Muscle of back (tissue), 13 donors: ENCODE measurements at places on chromosomes 13 and 19.

DNA sequence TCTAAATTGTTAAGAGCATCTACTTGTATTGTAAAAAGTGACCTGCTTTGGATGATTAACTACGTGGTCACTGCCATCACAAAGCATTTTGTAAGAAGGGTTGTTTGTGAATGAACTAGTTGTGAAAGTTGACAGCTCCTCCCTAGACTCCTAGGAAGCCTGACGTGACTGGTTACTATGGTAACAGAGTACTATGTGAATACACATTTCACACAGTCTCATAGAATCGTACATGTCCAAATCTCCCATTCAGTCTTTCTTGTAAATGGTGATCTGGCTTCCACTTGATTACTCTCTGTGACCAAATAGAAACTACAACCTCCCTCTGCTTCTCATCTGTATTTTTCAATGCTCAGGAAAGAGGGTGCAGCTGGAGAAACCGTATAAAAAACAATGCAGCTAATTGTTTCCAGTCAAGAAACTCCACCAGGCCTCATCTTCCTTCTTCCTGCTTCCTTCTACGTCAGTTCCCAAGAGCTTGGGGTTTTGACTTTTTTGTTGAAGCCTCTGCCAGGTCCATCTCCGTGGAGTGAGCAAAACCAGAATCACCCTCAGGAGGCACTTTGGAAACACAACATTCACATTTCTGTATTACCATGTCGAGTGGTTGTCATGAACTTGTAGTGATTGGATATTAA is 83.4 kb downstream of the GPC6 start:
- no peak for DNase-seq

DNA sequence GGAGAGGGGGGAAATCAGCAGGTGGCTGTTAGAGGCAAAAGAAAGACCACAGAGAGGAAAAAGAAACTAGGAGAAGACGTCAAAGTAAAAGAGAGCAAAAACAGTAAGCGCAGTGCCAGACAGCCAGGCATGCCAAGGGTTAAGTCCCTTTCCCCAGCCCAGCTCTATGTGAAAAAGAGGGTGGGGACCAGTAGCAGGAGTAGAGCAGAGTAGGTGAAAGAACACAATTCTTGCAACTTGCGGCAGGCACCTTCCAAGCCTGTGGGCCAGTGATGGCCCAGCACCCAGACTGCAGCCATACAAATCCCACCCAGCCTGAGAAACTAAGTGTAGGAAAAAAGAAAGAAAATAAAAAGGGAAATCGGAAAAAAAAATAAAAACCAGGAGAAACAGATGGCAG is 64.2 kb upstream of the ZNF85 start:
- no peak for DNase-seq

DNA sequence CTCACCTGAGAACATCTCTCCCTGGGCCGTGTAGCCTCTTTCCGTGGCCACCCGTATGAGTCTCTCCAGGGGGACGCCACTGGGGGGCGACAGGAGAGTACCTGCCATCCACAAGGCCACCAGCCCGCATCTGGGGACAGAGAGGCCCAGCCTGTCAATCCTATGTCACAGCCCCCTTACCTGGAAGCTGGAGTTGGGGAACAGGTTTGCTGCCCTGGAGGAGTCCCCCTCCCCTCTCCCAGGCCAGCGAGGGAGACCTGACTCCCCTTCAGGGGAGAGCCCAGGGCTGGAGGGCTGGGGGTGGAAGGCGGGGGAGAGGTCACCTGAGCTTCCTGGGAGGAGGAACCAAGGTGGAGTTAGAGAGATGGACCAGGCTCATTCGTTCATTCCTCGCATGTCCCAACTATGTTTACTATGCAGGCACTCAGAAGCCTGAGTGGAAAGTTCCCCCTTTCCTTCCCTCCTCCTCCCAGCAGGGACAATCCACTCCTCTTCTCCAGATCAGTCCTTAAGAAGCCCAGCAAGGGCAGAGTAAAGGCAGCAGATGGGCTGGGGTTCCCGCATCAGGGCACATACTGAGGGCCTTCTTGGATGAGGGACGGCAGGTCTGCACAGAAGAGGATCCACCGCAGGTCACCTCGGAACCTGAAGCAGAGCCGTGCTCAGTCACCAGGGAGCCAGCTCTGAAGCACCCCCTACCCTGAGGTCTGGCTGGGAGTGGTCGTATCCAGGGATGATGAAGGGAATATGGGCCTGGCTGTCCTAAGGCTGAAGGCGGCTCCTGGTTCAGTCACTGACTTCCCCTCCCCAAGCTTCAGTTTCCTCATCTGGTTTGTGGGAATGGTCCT is 5.5 kb downstream of the ACTMAP start:
- DNase-seq = no peak

GRCh38 chr13:97141097-97141496 is 81.0 kb upstream of the MBNL2 start:
- DNase-seq = no peak

- DNase-seq = no peak
Observed at GRCh38 chr13:106513025-106513983, 22.2 kb downstream of the EFNB2 start.

DNA sequence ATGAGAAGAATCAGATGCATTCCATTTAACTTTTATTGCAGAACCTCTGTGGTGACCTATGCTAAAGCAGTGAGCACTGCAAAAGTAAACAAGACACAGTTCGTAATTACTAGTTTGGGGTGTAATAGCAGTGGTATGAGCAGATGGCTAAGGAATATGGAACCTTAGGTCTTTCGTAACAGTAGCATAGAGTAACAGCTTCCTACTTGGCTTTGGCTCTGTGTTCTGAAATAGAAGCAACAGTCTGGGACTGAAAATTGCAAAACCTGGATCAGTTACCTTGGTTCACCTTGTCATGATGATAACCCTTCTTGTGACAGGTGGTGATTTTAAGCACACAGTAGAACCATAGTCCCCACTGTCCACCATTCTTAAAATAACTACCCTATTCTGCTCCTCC is 303.4 kb downstream of the GPC6 start:
- no peak for DNase-seq

- DNase-seq = no peak
Observed at GRCh38 chr13:33871207-33872004, 53.5 kb downstream of the RFC3 start.

- DNase-seq = no peak
Observed at GRCh38 chr19:28869459-28869858, 343.5 kb downstream of the UQCRFS1 start.

DNA sequence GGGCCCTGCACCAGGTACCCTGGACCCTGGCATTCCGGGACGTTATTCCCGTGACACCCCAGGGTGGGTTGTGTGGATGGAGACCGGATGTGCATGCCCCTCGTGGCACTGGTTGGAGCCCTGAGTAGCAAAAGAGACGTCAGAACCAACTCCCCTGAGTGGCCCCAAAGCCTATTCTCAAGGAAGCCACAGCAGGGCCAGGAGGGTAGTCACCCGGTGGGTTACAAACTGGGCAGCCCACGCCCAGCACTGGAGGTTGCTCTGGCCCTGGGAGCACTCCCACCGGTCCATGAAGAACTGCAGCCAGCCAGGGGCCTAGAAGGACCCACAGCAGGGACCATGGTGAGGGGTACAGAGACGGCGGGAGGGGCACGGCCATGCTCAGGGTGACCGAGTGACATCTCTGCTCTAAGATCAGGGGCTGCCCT is 7.5 kb downstream of the KLF16 start:
- DNase-seq = no peak

DNA sequence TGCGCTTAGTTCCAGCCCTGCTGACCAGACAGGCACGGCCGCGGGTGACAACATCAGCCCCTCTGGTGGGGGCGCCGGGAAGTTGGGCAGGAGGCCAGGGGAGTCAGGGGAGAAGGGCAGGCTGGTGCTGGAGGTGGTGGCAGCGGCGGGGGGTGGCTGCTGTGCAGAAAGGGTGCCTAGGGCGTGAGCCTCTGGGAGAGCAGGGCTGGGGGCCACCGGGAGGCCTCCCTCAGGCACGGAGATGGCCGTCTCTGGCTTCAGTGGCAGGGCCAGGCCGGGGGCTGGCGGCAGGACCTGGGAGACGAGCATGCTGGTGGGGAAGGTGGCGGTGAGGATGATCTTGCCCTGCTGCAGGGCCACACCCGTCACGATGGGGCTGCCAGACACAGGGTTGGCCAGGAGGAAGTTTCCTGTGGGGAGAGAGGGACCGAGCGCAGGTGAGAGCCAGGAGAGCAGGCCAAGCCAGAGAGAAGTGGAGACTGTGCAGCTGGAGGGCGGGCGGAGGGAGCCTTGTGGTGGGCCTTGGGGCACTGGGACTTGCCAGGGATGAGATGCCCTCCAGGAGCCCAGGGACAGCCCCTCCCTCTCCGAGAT is 3.3 kb downstream of the SIX5 start:
- DNase-seq = no peak

- DNase-seq = peak; percentile 88
Observed at GRCh38 chr19:2168619-2169424, 5.1 kb downstream of the DOT1L start.

GRCh38 chr19:14764401-14764800 is 14.0 kb downstream of the ADGRE2 start:
- no peak for DNase-seq

- peak; percentile 78 for DNase-seq
Observed at GRCh38 chr19:12778017-12778904, 2.9 kb upstream of the HOOK2 start.

GRCh38 chr19:52336117-52336790 is at the start of gene ZNF610:
ZNF610 (plus strand) TSS chr19:52336243; CDS start chr19:52349173, 12,930 bp downstream.
- DNase-seq = peak; percentile 95

DNA sequence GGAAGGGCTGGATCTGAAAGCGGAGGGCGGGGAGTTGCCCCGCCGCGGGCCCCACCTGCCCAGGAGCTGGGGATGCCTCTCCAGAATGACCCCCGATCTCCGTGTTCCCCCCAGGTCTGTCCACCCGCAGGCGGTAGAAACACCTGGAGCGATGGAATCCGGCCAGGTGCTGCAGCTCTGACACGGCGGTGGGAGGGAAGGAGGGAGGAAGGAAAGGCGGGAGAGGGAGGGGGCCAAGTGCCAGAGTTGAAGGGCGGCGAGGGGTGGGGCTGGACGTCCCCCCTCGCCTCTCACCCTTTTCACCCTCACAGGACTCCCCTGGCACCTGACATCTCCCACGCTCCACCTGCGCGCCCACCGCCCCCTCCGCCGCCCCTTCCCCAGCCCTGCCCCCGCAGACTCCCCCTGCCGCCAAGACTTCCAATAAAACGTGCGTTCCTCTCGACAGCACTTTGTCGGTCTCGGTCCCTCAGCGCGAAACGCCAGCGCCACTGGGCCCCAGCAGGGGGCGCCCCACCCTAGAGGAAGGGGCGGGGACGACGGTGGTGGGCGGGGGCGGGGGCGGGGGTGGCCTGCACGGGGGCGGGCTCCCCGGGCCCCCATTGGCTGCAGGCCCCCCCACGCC is 337 bp upstream of the FXYD7 start:
- DNase-seq = peak; percentile 47

GRCh38 chr13:59691501-59692066 is 472.1 kb downstream of the DIAPH3 start:
- no peak for DNase-seq

DNA sequence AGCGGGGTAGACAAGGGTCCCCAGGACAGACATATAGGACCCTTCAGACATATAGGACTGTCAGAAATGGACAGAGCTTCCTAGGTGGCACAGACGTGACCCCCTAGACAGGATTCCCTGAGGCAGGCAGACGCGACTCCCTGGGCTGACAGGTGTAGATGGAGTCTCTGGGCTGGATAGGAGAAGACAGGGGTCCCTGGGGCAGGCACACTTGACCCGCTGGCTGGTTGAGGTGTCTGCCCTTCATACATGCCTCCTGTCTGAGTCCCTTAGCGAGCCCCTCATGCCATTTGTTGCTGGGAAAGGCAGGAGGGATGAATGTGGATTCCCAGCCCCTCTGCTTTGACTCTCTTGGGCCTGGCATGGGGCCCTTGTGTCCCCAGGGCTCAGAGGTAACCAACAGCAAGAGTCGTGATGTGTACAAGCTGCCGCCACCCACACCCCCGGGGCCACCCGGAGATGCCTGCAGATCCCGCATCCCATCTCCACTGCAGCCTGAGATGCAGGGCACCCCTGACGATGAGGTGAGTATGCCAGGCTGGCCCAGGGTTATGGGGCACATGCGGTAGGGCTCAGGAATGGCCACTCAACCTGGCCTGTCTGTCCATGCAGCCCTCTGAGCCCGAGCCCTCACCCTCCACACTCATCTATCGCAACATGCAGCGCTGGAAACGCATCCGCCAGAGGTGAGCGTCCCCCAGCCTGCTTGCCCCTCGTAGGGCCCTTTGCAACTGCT is 3.0 kb downstream of the HSPB6 start:
- DNase-seq = no peak

- DNase-seq = no peak
Observed at GRCh38 chr13:101555610-101556009, 103.1 kb downstream of the ITGBL1 start.
